Eye (tissue), 1 donor: ENCODE measurements at places on chromosomes 12 and 14.

- no peak for DNase-seq
These were observed 557.4 kb upstream of the SEL1L start for GRCh38 chr14:82091097-82091496.

DNA sequence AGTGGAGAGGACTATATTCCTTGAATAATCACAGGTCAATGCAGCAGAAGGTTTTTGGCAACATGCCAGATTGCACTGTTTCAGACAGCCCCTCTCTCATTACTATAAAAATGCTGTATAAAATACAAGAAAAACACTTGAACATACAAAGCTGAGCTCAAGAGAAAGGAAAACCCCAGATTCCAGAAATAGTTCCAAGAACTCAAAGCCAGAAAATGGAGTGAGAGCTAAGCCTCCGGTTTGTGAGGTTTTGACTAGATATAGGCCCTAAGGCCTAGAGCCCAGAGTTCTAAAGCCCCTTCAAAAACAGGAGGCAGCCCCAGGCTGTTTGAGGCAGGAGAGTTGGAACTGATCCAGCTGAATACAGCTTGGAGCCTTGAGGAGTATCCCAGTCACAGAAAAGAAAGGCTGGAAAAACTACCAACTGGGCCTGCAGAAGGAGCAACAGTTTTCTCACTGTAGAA, 29.4 kb upstream of the ACTN1 start:
- DNase-seq, result peak; percentile 78

- no peak for DNase-seq
These were observed 165.0 kb upstream of the HIF1A start for GRCh38 chr14:61530296-61530695.

- no peak for DNase-seq
These were observed 211.8 kb upstream of the HMGA2 start for GRCh38 chr12:65612440-65612839.

DNA sequence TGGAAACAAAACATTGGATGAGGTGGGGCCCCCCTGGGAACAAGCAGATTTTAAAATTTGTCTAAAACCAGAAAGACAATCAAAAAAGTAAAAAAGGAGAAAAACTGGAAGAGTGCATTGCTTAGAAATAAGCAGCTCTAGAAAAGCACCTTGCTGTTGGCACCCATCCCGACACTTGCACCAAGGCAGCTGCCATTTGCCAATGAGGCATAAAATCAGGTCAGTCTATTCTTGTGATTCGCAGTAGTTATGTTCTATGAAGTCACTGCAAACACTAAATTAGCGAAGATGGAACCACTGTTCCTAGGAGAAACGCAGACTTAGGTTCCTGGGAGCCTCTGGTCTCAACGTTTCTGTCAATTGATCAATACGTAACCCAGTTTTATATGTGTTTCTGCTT, 16.2 kb downstream of the VPS33A start:
- DNase-seq, result peak; percentile 4

GRCh38 chr14:101124815-101125214, 221.3 kb upstream of the RTL1 start:
- DNase-seq, result no peak

DNA sequence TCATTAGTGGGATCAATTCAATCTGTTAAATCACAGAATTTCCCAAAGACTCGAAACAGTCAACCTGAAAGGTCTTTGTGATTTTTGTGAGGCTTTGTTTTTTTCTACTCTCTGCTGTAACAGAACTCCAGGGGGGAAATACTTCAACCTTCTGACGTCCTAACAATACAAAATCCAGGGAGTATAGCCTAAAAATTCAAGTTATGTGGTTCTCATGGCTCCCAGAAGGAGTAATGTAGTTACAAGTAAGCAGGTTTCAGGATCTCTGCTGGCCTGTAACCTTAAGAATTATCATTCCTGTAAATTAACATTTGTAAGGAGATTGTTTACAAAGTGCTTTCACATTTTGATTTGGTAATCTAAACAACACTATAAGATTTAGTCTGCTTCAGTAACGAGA, 39.9 kb downstream of the VEZT start:
- DNase-seq, result no peak

DNA sequence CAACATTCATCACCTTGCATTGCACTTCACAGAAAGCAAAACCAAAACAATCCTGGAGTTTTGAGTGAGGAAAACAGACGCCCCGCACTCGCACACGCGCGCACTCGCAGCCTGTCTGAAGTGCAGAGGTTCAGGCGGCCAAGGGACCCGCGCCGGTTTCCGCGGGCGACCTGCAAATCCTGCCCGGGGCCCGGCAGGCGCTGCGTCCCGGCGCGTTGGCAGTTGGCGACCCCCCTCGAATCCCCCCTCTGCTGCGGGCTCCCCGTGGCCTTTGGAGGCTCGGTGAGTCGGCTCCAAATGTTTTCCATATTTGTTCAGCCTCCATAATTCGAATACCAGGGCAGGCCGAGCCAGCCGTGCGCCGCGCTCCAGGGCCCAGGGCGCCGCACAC, at the start of gene SSPN:
Gene SSPN, plus strand, starts transcription at position 324 of the 391 bp plus-strand sequence. CDS start 100 bp downstream, outside the sequence.
- peak; percentile 90 for DNase-seq

DNA sequence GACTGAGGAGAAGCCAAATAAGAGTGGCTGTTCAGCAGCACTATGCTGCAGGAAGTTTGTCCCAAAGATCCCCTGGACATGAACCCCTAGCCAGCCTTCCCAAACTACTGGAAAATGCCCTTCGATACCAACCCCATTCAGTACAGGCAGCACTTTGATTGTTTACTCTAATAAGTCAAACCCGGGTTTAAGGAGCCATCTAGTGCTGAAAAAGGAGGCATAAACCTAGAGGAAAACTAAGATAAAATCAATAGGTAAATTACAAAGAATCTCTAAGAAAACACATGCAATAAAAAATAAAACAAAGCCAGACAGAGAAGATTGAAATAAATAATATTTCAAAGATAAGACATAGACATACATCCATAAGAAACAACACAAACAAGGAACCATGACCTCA, 771.6 kb downstream of the RPS29 start:
- no peak for DNase-seq

GRCh38 chr12:32027684-32028365, 68.6 kb downstream of the RESF1 start:
- no peak for DNase-seq

DNA sequence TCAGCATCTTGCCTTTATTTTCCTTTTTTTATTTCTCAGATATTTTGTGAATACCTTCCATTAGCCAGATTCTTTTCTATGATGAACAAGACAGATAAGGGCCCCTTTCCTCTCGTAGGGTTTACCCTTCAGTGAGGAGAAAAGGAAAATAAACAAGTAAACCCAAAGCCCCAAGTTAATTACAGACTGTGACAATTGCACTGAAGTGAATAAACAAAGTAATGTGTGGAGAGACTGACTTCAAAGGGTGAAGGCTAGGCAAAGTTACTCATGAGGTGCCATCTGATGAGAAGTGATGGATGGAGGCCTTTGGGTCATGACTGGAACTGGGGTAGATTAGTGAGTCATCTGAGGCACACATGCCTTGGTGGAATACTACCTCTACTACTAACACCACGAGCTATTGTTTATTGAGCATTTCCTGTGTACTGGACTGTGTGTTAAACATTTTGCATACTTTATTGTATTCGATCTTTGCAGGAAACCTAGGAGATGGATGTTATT, 143.4 kb upstream of the PRICKLE1 start:
- no peak for DNase-seq

GRCh38 chr14:100710826-100711462, 15.7 kb upstream of the DLK1 start:
- DNase-seq, result peak; percentile 23

DNA sequence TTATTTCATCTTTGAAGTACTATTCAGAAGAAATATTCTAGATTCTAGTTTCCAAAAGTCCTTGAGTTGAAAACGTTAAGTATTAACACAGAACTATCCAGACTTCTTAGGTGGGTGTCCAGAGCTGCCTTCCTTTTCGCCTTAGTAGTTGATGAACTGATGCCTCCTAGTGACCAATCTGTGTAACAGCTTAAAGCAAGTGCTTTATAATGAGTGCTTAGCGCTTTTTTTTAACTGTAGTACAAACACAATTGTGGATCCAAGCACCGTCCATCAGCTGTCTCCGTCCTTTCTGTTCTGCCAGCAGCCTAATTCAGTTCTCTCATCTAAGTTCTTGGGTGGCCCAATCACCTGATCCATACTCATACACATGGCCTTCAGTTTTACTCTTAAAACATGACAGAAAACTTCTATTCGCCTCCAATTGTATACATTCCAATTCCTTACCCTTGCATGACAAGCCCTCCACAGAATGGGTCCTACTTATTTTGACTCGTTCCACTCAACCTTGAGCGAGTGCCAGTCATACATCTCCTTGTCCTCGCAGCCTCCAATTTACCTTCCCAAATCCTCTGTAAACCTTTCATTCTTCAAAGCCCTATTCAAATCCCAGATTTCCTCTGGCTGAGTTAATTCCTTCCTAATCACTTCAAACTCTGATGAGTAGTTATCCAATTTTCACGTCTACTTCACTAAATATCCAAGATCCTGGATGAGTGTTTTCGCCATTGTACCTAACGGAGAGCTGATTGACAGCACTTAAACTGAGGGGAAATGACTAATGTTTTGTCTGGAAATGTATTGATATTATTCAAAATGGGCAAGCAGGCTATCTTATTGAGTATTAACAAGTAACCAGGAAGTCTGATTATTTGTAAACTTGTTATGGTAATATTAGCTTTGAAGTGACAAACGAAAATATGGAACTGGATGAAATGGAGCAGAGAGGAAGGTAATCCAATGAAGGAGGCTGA, 5.8 kb upstream of the PHLDA1 start:
- DNase-seq, result peak; percentile 87
